ENCODE measurements at places on chromosomes 13 and 19.

DNA sequence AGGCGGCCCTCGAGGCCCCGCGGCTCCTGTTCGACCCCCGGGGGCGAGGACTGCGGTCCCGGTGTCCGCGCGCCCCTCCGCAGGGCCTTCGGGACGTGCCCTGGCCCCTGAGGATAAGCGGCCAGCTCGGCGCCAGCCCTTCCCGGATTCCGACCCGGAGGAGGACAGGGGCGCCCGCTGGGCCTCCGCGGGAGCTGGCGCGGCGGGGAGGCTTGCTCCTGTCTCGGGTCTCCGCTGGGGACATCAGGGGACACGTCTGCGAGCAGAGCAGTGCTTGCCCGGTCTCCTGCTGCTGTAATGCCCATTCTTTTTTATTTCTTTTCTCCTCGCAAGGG lies 829 bp downstream of the B3GLCT start:
- peak; percentile 40 for DNase-seq

- DNase-seq = no peak
Observed at GRCh38 chr19:44055870-44056269, 4.0 kb downstream of the ZNF223 start.

DNA sequence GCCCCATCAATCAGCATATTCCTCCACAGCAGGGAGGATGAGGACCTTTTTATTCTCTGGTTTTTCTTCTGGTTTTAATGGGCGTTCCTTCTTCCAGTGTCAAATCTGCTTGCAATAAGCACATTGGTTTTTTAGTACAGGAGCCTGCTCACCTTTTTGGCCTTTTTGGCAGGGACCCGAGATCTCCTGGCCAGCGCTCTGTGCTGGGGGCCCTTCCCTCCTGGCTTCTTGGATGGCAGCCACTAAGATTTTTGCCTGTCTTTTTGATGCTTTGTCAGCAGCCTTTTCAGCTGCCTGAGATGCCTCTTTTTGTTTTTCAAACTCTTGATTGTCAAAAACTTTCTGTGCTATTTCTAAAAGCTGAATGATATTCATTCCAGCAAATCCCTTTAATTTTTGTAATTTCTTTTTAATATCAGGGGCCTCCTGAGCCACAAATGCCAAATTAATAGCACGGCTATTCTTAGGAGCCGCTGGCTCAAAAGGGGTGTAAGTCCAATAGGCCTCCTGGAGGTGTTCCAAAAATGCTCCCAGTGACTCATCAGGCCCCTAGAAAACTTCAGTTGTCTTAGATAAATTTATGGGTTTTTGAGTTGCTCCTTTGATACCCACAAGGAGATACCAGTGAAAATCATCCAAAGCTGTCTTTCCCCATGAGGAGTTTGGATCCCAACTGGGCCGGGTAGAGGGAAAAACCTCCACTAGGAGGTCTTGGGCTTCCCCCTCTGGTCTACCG lies 73.0 kb downstream of the ZNF100 start:
- no peak for DNase-seq

- DNase-seq = no peak
Observed at GRCh38 chr19:10718205-10719196, 622 bp downstream of the DNM2 start.

DNA sequence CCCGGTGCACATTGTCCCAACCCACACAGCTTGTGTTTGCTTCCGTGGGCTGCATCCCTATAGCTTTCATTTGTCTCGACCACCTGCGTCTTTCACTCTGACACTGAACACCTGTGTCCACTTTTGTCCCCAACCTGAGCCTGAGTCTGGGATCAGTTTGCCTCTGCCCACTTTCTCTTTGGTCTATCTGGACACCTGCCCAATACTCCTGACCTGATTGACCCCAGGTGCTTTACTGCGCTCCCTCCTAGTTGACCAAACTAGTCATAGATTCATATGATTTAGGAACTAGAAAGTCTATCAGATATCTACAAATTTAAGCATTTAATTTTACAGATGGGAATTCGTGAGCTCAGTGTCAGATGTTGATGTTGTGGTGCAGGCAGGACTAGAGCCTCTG lies 209.9 kb downstream of the DCT start:
- no peak for DNase-seq

DNA sequence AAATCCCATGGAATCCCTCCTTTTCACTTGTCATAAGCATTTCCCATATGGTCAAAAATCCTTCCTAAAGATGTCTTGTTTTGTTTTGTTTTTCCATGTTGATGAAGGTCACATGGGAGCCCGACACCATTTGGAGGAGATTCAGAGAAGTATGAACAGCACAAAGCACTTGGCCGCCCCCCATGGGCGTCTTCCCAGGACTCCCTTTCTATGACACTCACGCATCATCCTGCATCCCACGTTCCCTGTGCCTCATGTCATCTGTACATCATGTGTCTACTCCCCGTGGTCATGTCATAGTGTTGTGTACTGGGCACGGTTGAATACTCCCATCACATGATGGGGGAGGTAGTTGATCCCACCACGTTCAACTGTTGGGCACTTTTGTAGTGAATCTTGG lies 2.0 kb downstream of the ZSCAN1 start:
- DNase-seq = no peak

- no peak for DNase-seq
Observed at GRCh38 chr13:100363285-100363711, 225.3 kb downstream of the GGACT start.

GRCh38 chr13:109254274-109254673 lies 532.1 kb downstream of the IRS2 start:
- DNase-seq = no peak

GRCh38 chr19:46030812-46031550 lies 8.1 kb upstream of the PGLYRP1 start:
- DNase-seq = no peak

DNA sequence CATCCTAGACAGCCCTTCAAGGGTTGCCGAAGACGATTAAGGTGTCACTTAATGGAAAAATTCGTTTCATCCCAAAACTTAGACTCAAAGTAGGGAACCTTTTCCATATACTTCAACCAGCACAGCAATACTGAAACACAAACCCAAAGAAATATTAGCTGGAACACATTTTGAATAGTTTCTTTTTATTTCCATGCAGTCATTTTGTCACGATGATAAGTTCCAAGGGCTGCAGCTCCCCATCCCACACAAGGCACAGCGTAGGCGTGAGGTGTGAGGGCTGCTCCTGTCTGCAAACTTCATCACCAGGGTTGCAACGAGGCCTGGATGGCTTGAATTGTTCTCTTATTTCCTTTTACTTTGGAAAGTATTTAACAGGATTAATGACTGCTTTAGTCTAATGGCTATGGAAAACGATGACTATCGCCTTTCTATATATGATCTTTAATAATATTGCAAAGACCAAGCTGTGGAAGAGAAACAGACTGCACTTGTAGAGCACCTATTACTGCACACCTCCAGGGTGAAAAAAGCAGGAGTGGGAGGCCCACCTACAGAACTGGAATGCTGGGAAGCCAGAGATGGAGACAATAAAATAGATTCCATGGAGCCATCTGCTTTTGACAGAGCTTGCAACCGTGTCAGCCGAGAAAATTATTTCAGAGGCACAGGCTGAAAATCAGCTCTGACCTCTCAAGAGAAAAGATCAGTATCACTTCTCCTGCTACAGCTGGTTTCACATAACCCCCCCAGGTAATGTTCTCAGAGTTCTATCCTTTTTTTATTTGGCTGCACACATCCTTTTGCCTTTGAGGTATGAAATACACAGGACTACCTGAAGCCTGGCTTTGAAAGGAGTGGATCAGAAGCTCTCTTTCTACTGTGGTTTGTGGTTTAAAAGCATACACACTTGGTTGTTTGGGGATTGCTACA lies 274.5 kb upstream of the NBEA start:
- DNase-seq = no peak

DNA sequence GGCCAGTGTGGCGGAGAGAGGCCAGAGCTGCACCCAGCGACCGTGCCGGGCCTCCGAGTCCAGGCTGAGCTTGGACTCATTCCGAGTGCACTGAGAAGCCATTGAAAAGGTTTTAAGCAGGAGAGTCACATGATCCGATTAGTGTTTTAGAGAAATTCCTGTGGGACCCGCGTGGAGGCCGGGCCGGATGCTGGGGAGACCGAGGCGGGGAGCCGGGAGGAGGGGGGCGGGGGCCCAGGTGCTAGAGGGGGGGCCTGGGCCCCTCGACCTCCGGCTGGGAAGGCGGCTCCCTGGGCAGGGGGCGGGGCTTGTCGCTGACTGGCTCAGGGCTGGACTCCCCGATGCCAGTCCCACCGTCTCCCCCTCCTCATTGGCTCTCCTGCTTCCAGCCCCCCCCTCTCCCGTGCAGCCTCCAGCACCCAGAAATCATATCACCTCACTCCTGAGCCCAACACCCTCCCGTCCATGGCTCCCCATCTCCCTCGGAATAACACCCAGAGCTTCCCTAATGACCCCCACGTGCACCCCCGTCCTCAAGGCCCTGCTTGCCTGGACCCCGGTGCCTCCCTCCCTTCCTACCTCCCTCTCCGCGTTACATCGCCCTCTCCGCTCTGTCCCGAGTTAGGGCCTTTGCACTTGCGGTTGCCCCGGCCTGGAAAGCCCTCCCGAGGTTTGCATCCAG lies 5.2 kb upstream of the ZNF579 start:
- peak; percentile 67 for DNase-seq

GRCh38 chr13:100818711-100819110 lies 144.1 kb upstream of the TMTC4 start:
- peak; percentile 27 for DNase-seq

DNA sequence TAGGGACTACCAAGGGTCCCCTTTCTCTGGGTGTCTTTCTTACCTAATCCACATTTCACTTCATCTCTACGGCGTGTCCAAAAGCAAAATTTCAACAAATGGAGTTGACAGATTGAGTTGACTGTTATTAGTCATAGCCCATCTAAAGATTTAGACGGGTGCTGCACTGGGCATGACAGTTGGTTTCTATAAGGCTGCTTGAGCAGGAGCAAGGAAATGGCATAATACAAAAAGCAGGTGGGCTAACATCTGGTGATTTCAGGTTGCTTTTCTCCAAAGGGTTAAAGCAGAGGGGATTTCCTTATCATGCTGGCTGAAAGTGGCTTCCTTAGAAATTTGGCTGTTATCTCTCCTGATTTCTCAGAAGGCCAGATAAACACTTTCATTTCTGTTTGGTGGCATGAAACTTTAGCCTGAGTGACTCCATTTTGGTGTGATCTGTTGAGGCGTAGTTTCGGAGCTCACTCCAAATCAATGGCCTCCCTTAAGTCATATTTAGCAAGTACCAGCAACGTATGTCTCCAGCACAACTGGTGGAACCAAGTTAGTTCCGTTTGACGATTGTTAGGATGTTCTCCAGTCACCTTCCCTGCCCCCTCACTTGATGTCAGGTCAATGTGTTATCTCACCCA lies 440.4 kb downstream of the FGF9 start:
- no peak for DNase-seq

DNA sequence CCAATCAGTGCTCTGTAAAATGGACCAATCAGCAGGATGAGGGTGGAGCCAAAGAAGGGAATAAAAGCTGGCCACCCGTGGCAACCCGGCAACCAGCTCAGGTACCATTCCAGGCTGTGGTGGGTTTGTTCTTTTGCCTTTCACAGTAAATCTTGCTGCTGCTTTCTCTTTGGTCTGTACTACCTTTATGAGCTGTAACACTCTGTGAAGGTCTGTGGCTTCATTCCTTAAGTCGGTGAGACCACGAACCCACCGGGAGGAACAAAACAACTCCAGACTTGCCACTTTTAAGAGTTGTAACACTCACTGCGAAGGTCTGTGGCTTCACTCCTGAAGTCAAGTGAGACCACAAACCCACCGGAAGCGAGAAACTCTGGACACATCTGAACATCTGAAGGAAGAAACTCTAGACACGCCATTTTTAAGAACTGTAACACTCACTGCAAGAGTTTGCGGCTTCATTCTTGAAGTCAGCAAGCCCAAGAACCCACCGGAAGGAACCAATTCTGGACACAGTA lies 16.5 kb upstream of the SPACA6 start:
- no peak for DNase-seq

- no peak for DNase-seq
Observed at GRCh38 chr19:39710333-39710890, 6.1 kb downstream of the LGALS14 start.

- DNase-seq = no peak
Observed at GRCh38 chr13:30850867-30851211, 55.2 kb upstream of the MEDAG start.

GRCh38 chr19:52602941-52603340 lies 32.9 kb downstream of the ZNF701 start:
- no peak for DNase-seq

DNA sequence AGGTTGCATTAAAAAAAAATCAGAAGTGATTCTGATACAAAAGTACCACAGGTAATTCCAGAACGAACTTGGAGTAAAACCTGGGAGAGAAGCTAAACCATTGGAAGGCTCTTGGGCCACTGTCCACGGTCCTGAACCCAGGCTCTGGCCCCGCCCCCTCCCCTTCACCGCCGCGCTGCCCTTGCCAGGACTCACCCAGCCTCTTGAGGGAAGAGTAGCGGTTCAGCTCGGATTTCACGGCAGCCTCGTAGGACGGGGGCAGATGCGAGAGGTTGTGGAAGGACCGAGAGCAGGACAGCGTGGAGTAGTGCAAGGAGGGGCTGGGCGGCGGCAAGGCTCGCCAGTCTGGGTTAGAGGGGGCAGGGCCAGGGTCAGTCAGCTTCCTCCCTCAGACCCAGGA lies 5.7 kb downstream of the SHISA7 start:
- peak; percentile 12 for DNase-seq

DNA sequence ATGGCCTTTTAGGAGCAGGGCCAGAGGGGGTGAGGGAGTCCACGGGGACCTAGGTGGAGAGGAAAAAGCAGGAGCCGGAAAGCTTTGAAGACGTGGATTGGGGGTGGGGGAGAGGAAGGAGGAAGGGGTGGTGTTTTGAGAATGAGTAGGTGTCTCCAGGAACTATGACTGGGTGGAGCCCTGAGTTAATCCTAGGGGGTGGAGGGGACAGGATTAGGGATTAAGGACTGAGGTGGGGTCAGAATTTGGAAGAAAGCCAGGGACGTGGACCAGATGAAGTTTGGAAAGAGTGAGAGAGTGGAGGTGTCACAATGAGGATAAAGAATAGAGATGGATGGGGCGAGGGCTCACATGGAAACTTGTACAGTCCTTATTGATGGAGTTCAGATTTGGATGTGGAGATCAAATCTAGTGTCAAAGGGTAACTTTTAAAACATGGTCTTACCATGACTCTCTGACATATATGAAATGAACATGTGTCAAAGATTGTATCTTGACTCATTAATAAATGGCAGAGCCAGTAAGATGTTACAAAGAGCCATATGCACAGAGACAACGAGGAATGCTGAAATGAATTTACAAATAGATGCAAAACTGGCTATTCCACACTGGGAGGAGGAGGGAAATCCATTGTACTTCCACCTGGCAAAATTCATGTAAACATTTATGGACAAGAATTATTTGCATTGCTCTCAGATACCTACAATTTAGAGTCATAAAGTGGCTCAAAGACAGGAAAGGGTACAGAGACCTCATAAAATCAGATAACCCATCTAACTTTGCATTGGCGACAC lies 1.7 kb upstream of the KLK13 start:
- no peak for DNase-seq

DNA sequence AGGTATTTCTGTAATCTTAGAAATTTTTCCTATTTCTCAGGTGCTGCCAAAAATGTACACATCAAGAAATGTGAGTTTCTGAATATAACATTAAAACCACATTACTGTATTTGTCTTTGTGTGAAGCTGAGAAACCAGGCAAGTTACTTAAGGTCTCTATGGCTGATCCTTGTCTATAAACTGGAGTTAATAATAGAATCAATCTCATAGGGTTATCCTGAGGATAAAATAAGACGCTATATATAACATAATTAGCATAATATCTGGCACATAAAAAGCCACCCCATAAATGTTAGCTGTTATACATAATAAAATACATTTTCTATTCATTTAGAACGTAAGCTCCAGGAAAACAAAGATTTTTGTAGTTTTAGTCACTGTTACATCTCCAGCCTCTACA lies 6.1 kb downstream of the RNF6 start:
- DNase-seq = no peak
